Naive thymus-derived CD8-positive, alpha-beta T cell (primary cell): ENCODE measurements at places on chromosomes 11 and 22.

DNA sequence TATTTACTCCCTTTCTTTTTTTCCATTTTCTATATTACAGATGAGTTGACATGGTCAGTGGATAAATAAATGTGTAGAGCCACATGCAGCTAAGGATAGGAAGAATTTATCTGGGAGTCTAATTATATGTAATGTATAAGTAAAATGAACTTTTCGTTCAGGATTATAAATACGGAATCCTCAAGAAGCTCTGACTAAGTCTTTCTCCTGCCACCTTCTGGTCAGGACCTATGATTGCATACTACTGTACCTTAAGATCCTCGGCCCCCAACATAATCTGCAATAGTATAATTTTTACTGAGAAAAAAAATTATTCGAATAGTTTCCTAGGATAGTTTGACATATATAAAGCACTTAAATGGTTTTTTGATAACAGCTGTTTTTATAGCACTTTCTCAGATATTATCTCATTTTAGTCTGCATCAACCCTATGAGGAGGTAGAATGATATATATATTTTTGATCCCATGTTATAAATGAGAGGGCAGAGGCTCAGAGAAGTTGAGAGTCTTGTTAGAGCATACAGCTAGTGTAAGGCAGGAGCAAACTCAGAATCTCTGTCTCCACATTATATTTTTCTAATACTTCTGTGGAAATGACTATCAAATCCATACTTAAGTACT lies 36.1 kb downstream of the CCDC90B start:
- DNase-seq: peak; percentile 10

DNA sequence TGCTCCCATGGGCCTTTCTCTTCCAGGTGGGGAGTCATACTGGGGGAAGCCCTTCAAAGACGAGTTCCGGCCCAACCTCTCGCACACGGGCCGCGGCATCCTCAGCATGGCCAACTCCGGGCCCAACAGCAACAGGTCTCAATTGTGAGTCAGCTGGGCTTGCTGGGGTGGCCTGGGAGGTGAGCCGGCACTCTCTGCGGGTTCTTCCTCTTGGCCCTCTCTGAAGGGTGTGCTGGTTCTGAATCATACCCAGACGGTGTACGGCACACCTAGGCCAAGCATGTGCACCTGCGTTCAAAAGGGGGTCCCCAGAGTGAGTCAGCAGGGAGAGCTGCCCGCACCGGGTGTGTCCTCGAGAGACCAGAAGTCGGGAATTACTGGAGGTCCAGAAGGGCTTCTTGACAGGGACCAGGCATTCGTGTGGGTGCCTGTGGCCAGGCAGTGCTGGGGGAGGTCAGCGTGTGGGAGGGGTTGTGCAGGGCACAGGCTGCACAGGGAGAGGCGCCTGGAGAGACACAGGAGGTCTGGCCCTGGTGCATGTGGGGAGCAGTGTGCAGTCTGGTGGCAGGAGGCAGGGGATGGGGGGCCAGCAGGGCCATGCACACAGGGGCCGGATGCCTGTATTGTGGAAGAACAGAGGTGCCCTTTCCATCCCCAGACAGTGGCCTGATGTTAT lies 23.0 kb downstream of the PPIL2 start:
- no peak for DNase-seq

- no peak for DNase-seq
These were observed at the start of gene C1QTNF6 for GRCh38 chr22:37187891-37188761. Gene C1QTNF6 (minus strand): TSS chr22:37188247. CDS start chr22:37188213, 34 bp downstream.

- DNase-seq: no peak
These were observed 3.0 kb downstream of the YWHAH start for GRCh38 chr22:31947296-31947695.

DNA sequence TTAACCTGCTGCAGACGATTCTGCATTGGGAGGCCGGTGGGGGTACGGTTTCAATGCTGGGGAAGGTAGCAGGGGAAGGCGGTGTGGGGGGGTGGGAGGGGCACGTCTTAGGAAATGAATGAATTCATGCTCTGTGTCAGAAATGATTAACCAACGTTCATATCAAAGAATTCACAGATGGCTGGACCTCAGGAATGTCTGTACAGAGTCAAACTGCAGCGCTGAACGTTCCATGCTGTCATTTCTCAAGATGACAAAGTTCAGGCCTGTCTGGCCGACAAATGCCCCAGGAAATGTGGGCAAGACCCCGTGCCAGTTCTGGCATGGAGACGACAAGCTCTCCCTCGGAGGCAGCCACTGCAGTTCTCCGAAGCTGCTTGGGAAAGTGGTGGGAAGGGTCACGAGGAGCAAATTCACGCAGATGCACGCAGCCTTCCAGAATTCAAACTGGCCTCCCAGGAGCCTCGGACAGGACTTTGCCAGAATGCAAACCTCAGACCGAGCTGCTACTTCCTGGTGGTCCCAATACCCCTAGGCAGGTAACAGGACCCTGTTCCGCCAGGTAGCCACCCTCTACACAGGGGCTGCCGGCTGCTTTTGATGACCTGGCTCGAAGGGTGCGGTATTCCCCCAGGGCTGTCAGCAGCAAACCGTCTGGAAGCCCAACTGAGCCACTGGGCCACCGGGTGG lies 81.5 kb downstream of the TRMU start:
- no peak for DNase-seq

- DNase-seq: no peak
These were observed 270.3 kb upstream of the RAG2 start for GRCh38 chr11:36868380-36868779.

DNA sequence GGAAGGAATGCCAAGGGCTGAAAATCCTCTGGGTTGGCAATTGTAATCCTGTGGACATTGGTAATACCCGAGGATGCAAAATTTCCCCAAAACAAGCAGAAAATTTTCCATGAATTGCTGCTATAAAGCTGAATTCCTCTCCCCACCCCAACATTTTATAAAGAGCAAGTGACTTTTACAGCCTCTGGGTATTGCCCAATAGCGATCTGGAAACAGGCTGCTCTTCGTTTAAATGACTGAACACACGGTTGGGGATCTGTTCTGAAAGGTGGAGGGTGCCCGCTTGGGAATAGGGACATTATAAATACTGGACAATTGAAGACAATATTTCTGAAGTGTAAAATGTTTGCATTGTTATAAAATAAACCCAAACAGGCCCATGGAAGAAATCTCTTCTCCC lies 20.6 kb downstream of the EHF start:
- DNase-seq: no peak

GRCh38 chr11:127226380-127226779 lies 225.8 kb upstream of the KIRREL3 start:
- no peak for DNase-seq

- peak; percentile 52 for DNase-seq
These were observed 21.8 kb downstream of the ARFGAP2 start for GRCh38 chr11:47154616-47155570.

DNA sequence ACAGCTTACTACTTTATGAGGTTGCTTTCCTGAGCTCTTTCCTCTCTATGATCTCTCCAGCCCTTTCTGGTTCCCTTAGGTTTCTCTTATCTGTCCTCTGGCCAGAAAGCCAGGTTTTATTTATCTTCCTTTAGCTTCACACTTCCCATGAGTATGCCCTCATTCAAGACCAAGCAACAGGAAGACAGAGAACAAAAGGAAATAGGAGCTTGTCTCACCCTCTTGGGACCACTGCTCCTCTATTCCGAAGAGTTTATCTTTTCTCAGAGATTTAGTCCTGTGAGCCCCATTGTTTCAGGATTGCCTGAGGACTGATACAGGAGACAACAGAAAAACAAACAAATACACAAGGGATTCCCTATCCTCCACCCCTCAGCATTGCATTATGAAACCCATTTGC lies 62.4 kb upstream of the CCDC179 start:
- no peak for DNase-seq

- no peak for DNase-seq
These were observed 86.5 kb upstream of the GALNT18 start for GRCh38 chr11:11708256-11708655.

GRCh38 chr11:832529-833113 lies at the start of gene CD151:
Gene CD151 (plus strand): TSS chr11:832952. CDS start chr11:836070, 3,118 bp downstream.
- no peak for DNase-seq

DNA sequence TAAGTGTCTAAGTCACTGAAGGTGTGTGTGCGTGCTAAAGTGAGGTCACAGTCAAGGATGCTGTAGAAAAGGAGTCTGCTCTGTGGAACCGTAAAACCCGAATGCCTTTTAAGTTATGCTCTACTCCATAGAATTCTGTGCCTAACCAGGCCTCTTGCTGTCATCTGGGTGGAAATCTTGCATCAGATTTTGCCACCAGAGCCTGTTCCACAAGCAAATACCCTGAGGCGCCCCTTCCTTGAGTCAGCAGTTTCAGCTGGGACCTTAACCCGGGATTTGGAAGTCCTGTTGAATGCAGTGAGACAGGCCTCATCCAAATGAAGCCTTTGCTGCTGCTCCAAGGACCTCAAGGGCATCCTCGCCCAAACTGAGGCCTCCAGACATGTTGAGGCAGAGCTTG lies 109.8 kb downstream of the WNT11 start:
- DNase-seq: no peak

DNA sequence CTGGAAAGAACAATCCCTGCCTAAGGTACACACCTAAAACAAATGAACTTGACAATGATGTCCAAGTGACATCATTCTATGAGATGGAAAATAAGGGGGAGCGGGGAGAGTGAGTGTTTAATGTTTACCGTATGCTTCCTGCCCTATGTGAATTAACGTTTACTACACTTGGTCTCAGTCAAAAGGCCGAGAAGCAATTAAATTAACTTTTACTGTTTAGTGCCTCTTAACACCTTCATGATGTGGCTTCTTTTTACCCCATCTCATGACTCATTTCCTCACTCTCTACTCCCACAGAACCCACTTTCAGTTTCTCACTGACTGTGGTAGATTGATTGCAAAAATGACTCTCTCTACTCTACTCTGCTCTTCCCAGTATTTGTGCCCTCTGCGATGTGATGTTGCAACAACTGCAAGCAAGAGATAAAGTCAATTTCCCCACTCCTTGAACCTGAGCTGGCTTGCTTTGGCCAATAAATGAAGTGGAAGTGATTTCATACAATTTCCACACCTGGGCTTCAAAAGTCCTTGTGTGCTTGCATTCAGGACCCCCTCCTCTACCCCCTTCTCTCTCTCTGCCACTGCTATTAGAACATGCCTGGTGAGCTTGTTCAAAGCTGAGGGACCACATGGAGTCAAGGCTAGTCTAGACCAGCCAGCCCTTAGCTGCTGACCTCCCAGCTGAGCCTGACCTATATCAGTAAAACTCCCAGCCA lies 11.6 kb upstream of the ALKBH3 start:
- no peak for DNase-seq

DNA sequence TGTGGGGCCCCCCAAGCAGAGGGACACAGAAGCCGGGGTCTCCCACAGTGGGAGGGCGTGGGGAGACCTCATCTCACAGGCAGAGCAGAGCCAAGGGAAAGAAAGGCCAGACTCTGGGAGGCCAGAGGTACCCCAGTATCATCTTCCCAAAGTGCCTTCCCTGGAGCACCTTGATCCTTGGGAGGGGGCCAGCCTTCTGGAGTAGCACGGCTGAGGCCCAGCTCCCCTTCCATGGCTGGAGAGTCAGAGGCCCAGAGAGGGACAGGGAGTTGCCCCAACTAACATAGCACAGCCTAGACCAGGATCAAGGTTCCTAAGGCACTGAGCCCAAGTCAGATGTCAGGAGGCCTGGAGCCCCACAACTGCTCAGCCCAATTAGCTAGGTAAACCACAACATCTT lies 50.6 kb downstream of the ELFN2 start:
- no peak for DNase-seq

GRCh38 chr22:23306438-23306921 lies 126.2 kb downstream of the BCR start:
- no peak for DNase-seq

GRCh38 chr22:24503137-24503842 lies 8.2 kb downstream of the UPB1 start:
- peak; percentile 59 for DNase-seq

GRCh38 chr22:30856741-30857502 lies 111.7 kb downstream of the MORC2 start:
- no peak for DNase-seq

DNA sequence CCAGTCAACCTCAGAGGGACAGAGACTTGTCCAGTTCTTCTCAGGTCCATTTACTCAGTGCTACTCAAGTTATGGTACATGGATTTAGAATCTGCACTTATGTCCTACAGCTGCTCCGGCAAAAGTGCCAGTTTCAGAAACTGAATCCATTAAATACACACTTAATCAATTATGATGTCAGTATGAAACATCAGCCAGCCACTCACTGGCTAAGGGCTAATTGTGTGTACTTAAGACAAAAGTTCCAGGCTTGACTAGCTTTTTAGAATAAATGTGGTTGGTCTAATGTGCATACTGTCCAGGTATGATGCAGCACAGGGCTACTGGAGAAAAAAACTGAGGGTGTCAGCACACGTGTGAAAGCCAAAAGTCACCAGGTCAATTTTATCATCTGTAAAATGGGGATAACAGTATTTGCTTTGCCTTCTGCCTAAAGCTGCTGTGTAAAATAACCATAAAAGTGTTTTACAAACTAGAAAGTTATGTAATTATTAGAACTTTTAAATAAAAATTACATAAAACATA lies 55.4 kb upstream of the CYP2D6 start:
- DNase-seq: no peak

GRCh38 chr22:33579448-33580093 lies 340.7 kb downstream of the LARGE1 start:
- DNase-seq: no peak

GRCh38 chr11:34567733-34568132 lies 53.2 kb upstream of the EHF start:
- no peak for DNase-seq

DNA sequence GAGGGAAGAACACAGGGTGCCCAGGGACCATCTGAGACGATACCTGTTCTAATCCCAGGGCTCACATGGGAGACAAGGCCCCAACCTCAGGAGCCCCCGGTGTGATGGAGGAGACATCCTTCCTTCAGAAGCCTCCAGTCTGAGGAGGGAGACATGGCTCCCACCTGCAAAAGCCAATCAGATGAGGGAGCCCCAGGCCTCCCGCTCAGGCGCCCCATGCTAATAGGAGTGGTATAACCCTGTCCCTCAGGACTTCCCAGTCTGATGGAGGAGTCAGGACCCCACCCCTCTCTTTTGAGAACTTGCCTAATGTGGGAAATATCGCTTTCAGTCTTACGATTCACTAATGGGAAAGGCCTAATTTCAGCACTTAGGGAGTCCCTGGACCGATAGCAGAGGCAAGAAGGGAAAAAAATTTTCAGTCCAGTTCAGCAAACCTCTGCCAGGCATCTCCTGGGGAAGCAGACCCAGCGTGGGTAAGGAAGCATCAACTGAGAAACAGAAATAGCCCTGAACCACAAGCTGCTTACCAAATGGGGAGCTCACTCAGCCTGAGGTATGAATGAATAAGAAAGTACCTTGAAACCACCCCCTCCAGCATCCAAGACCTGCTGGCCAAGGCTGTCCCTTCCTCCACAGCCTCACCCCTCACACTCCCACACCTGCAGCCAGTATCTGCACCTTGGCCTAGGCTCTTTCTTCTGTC lies 5.9 kb downstream of the ARRB1 start:
- no peak for DNase-seq

- no peak for DNase-seq
These were observed 271.5 kb upstream of the CCDC90B start for GRCh38 chr11:83557653-83558052.

GRCh38 chr11:13669544-13670488 lies 1.3 kb downstream of the FAR1 start:
- DNase-seq: no peak

- DNase-seq: no peak
These were observed 7.7 kb downstream of the SCO2 start for GRCh38 chr22:50517495-50518260.

GRCh38 chr11:106690923-106691322 lies 327.4 kb downstream of the GUCY1A2 start:
- DNase-seq: no peak
